Ammon's horn (tissue), 1 donor: ENCODE measurements at places on chromosomes 7 and 10.

DNA sequence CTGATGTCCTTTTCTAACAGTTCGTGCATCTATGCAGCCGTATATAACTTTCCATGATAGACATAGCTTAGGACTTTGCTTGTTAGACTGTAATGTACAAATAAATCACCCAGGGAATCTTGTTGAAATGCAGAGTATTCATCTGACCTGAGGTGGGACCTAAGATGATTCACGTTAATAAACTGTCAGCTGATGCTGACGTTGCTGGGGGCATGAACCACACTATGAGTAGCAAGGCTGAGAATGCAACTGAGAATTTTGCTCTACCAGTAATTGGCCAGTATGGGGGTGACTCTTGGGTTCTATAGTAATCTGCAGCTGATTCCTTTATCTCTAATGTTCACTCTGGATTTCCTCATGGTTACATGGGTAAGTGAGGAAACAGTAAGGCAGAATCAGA is 130.1 kb upstream of the MALRD1 start:
- no peak for DNase-seq

DNA sequence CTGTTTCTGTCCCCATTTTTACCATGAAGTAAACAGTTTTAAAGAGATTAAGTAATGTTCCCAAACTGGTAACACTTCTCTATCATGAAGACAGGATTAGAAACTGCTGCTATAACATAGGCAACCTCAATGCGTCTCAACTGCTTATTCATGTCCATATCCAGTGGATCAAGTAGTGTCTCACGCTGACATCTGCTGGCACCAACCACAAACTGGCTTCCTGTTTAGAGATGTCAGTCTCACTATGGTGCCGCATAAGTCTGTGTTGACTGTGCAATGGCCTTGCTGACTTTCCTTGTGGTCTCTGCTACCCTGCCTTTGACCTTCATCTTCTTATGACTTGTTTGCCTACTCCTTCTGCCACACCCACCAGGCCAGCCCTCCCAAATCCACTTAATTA is 369.6 kb upstream of the DPP6 start:
- DNase-seq, result no peak

DNA sequence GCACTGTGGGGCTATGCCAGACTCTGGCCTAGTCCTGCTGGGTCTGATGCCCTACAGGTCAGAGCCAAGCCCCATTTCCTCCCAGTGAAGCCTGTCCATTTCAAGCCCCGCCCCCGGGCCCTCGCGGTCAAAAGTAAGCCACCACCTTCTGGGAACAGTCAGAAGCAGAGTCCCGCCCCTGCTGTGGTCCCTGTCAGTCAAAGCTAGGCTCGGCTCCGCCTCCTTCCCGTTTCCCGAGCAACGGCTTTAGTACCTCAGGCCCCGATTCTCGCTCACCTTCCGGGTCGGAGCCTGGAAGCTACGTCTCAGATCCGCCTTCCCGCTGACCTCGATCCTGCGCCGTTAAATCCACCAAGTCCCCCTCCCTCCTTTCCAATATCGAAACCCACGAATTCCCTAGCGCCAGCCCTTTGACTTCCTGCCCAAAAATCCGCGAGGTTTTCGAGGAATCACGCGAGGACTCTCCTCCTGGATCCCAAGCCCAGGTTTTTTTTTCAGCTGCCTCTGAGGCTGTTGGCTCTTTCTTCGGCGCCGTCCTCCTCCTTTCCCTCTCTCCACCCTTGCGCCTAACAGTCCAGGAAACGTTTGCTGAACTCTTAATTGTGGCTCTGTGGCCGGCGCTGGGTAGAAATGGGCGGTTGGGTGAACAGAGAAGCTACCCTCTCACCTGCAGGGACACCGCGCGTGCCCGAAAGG is 11.8 kb downstream of the SFXN3 start:
- DNase-seq, result peak; percentile 94

- DNase-seq, result no peak
Measured at GRCh38 chr7:155009570-155010157, 6.7 kb upstream of the PAXIP1 start.

- DNase-seq, result no peak
Measured at GRCh38 chr7:24668927-24669635, 88.2 kb downstream of the GSDME start.

GRCh38 chr10:4546500-4546899 is 279.5 kb upstream of the AKR1E2 start:
- no peak for DNase-seq

DNA sequence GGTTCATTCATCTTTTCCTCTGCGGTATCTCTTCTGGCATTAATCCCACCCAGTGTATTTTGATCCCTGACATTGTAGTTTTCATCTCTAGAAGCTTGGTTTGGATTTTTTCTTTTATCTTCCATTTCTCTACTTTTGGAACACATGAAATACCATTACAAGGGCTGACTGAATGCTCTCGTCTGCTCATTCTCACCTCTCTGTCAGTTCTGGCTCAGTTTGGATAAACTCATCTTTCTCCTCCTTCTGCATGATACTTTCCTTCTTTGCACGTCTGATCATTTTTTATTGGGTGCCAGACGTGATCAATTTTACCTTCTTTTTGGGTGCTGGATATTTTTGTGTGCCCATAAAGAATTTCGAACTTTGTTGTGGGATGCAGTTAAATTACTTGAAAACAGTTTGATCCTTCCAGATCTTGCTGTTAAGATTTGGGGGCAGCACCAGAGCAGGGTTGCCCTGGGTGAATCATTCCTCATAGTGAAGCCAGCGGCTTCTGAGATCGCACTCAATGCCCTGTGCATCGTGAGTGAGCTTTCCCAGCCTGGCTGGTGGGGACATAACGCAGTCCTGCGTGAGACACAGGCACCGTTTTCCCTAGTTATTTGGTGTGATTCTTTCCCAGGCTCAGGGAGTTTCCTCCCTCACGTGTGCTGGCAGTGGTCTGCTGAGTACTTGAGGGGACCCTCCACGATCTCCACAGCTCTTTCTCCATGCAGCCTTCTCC is 53.8 kb downstream of the LHPP start:
- DNase-seq, result no peak

GRCh38 chr7:4202154-4202736 is 479.9 kb upstream of the FOXK1 start:
- no peak for DNase-seq

DNA sequence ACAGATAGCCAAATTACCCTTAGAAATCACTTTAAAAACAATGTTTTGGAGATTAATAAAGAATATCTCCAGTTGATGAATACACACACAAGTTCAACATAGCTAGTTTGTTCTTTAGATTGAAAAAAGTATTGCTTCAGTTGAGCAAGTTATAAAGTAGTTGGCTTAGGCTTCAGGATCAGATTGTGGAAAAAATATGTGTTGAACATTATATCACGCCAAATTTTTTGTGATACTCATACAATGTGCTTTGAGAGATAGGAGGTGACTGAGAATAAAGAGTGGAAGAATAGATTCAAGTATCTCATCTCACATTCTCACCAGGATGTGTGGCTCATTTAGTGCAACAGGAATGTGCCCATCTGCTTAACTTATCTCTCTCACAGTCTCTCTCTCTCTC is 553.3 kb downstream of the HTR7 start:
- no peak for DNase-seq

- DNase-seq, result no peak
Measured at GRCh38 chr7:148598351-148598750, 7.8 kb downstream of the C7orf33 start.

- DNase-seq, result no peak
Measured at GRCh38 chr7:9835199-9835598, 1138.5 kb upstream of the PHF14 start.

DNA sequence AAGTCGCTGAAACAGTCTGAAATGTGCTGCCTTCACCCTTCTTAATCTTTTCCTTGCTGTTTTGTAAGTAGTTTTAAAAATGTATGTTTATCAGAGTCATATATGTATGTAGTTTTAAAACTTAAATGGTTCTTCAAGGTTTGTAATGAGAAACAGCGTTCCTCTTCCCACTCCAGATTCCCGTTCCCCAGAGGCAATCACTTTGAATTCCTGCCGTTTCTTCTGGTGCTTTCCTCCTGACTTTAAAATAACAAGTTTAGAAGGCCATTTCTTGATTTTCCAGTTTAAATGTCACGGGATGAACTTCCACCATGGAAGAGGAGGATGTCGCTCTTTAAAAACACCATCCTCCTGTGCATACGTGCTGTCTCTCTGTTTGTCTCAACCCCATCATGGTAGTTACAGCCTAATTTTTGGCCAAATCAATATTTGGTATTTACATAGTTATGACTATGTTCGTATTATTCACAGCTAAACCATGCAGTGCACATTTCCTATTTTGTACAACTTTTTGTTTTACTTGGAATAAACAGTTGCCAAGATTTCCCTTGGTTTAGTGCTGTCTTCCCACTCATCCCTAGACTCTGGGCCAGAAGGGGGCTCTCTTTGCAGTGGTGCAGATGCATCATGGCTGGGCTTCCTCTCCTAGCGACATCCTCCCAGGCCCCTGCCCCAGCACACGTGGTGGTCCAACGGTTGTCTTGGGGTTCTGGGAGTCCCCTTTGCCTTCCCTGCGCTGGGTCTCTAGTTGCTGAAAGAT is 151.4 kb downstream of the PTPN20 start:
- no peak for DNase-seq

DNA sequence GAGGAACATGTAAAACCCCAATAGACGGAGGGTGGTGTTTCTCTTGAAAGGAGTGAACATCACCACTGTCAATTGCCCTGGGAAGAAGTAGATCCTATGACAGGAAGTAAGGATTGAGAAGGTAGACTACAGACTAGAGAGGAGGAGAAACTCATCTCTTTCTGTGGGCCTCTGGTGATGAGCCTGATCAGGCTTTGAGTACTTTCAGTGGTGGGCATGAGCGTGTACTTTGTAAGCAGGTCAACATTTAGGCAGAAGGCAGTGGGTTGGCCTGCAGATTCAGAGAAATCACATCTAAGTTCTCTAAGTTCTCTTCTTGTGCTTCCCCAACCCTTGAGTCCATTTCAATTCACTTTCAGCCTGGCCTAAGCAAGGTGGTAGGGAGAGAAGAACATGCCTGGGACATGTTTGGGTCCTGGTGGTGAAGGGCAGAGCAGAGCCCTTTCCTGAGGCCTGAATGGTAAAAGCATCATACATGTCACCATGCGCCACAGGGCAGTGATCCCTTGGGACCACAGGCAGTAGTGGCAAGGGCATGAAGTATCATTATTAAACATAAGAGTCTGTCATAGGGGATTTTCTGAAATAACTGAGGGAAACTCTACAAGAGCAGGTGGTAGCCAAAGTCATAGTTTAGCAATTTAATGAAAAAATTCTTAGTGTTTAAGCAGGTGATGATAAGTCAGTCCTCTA is 56.4 kb upstream of the ANKRD1 start:
- DNase-seq, result no peak

DNA sequence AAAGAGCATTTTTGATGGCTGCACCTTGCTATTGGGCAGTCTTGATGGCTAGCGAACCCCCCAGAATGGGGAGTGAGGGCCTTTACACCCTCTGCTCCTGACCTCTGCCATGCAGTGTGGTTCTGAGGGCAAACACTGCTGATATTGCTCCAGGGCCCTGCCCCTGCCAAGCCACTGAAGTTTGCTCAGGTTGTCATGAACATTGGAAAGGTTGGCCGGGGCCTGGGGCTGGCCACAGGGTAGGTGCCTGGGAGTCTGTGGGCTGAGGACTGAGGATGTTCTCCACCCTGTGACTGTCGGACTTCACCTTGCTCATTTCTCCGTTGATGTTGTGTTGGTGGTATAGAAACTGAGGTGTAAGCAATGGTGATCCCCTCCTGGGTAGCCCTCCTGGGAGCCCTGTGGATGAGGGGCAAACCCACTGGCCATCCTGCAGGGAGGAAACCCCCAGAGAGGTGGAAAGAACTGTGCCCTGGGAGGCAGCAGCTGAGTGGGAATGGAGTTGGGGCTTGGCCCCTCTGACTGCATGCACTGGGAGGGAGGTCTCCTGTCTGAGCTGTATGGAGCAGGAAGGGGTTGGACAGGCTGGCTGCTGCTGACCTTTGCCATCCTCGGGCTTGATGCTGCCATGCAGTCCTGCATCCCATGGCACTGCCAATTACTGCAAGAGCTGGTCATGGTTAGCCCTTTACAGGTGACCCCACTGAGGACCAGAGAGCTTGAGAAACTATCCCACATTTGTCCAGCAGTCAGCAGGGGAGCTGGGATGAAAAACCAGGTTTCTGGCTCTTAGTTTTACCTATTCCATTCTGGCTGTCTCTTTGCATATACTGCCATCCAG is 77.1 kb downstream of the SH2D4B start:
- DNase-seq, result no peak

GRCh38 chr7:22559829-22560489 is 60.0 kb upstream of the STEAP1B start:
- DNase-seq, result peak; percentile 87

- DNase-seq, result no peak
Measured at GRCh38 chr10:89478085-89478738, 57.2 kb downstream of the SLC16A12 start.

DNA sequence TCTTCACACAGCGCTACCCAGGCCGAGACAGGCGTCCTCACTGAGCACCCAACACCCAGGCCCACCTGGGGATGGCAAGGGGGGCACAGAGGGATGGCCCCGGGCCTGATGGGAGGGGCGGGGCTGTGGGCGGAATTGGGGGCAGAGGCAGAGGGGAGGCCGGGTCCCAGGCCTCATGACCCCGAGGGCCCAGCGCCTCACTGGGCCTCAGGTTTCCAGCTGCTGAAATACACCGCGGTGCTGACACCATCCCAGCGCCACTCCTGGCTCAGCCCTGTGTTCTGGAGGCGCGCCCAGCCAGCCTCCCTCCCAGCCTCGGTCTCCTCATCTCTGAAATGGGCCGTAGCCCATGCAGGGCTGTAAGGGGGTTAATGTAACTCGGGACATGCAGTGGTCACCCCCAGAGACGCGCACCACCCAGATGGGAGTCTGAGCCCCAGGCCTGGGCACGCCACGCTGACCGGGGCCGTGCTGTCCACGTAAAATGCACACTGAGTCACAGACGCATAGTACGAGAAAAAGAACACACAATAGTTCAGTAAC is 82.3 kb downstream of the UNCX start:
- no peak for DNase-seq

DNA sequence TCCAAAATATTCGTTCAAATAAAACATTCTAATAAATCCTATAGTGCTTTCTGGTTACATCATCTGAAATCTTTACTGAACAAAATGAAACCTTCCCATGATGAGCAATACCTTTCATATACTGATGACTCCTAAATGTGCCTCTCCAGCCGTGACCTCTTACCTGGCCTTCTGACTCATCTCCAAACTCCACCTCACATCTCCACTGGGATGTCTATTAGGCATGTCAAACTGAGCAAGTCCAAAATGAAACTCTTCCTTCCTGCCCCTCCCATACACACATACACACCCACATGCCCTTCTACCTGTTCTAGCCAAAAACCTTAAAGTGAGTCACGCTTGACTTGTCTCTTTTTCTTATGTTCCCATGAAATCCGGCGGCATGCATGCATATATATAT is 22.9 kb downstream of the GSAP start:
- DNase-seq, result no peak

- no peak for DNase-seq
Measured at GRCh38 chr7:139976838-139977656, 85.7 kb downstream of the PARP12 start.
